CD4-positive, alpha-beta T cell treated with Interleukin-21 for 1 hour (primary cell): ENCODE measurements at places on chromosomes 16 and 17.

GRCh38 chr17:21165922-21166594, 39.3 kb downstream of the DHRS7B start:
- DNase-seq: no peak

DNA sequence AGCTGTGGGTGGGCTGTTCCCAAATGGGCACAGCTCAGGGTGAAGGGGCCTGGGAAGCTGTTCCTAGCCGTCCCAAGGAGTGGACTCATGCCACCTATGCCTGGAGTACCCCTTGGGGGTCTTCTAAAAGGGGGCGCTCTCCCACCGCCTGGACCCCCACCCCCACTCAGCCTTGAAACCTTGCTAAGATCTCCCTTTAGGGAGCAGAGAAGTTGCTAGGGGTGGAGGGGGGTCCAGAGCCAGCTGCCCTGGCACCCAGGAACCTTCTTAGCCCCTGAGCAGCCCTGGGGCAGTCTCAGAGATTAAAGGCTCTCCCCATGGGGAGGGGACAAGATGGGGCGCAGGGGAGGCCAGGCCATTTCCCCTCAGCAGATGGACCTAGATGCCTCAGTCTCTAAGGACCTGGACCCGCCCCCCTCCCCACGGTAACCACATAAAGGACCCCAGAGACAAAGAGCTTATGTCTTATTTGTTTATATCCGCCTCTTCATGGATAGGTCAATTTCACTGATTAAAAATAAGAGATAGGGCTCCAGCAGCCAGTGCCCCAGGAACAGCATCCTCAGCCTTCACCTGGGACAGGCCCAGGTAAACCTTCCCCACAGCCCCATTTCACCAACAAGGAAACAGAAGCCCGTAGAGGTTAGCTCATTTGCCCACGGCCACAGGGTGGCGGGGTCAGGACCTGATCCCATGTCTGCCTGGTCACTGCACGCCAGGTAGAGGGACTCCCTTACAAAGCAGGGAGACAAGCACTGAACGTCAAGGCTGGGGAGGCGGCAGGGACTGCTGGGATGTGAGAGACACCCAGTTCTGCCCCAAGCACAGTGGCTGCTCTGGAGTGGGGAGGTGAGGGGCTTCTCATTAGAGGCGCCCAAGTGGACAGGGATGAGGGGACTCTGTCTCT, 3.4 kb downstream of the MTSS2 start:
- no peak for DNase-seq

GRCh38 chr16:66278111-66278531, 88.4 kb upstream of the CDH5 start:
- no peak for DNase-seq

- DNase-seq: no peak
Observed at GRCh38 chr16:61823326-61823725, 212.9 kb downstream of the CDH8 start.

GRCh38 chr16:84308120-84308519, 13.4 kb downstream of the WFDC1 start:
- no peak for DNase-seq

DNA sequence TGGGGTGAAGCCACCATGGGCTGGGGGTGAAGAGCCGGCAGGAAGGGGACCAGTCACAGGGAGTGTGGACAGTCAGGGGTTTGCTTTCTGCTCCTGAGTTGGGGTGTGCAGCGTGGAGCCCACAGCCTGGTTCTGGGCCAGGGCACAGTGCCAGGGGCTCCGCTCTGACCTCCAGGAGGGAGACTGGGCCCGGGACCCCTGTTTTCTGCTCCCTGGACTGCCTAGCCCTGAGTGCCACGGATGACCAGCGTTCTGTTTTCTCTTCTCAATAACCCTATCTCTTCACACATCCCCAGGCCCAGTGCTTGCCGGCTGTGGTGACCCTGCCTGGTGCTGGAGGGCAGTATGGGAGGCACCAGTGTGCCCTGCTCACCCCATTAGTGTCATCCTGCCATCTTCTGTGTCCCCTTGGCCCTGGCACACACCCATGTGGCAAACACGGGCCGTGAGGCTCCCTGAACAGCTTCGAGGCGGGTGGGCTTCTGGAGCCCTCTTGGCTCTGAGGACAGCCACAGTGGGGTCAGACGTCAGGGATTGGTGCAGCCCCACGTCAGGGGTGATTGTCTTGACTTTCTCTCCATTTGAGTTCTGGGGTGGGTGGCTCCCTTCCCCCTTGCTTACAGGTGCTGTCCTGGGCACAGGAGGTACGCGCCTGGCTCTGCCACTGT, 1.1 kb downstream of the CEMP1 start:
- DNase-seq: no peak

DNA sequence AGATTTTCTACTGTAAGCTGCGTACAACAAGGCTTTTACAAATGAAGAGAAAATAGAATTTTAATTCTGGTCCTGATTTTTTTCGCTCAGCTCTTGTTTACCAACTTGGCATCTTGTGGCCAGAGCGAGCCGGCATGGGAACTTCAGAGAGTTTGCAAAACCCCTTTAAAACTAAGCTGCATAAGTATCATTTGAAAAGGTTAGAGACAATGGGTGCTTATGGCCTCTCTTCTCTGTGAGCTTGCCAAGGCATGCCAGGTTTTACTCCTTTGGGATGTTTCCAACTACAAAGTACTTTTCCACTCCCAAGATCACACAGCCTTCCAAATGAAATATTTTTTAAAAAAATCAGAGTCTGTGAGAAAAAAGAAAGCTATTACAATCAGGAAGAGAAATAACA, 62.4 kb upstream of the FA2H start:
- DNase-seq: no peak

DNA sequence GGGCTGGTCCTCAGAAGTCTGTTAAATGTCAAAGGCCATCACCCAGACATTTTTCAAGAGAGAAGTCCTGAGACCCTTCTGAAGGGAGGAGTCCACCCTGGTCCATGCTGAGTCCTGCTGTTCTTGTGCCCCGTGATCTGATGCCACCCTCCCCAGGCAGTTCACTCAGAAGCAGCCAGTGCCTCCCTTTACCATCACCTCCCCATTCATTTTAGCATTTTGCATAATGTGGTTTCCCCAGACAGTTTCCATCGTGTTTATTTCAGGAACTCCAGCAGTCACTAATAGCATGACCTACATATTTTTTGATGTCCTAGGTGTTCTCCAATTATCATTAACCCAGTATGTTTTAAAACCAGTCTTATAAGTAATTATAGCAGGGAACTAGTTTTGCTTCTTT, 353.0 kb upstream of the CDH5 start:
- DNase-seq: no peak
